ENCODE measurements at places on chromosomes 11 and 22.

GRCh38 chr11:129896062-129896461 is 684 bp upstream of the NFRKB start:
- no peak for DNase-seq

GRCh38 chr11:19553683-19554333 is 158.8 kb upstream of the NAV2 start:
- DNase-seq = peak; percentile 21

GRCh38 chr11:128894685-128895084 is 3.5 kb downstream of the KCNJ5 start:
- no peak for DNase-seq

DNA sequence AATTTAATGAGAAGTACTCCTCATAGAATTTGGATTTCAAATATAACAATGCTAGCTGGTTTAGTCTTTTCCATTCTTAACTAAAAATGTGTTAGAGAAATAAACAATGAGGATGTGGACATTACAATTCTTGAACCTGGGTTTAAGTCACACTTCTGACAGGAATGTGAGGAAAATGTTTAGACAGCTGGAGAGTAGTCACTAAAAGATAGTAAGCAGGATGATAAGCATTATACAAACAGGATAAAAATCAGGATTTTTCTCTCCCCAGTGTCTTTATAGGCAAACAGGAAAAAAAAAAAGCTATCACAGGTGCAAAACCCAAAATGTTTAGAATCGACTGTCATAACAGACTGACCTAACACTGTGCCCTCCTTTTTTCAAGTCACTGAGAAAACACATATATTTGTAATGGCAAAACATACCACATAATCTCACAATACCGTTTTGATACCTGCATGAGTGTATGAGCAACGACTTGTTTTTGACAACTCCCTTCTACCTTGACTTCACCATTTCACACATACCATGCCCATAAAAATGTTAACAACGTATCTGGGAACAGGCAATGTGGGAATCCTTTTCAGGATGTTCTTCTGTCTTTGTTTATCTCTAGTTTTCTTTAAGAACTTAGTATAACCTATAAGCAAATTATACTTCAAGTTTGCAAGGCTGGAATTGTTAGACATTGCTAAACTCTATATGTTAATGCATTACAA is 242.0 kb downstream of the SBF2 start:
- peak; percentile 52 for DNase-seq

Measured in astrocyte (in vitro differentiated cells and primary cell).